ENCODE measurements at places on chromosomes 6 and 20.

- no peak for DNase-seq
Measured at GRCh38 chr20:12355185-12355584, 437.5 kb downstream of the BTBD3 start.

GRCh38 chr20:46438156-46438750 is 31.8 kb upstream of the ELMO2 start:
- DNase-seq, result peak; percentile 35

GRCh38 chr6:5042436-5042835 is 38.6 kb upstream of the RPP40 start:
- no peak for DNase-seq

DNA sequence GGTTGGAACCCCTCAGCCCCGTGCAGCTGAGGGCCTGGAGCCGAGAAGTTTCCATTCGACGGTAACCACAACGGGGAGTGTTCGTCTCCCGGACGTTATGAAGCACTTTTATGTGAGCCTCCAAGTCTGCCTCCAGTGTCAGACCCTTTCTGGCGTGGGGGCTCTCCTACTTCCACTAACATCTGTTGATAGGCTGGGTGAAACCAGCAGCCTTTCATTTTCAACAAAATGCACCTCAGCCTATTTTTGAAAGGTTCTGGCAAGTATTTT is 257.4 kb downstream of the THBS2 start:
- no peak for DNase-seq

DNA sequence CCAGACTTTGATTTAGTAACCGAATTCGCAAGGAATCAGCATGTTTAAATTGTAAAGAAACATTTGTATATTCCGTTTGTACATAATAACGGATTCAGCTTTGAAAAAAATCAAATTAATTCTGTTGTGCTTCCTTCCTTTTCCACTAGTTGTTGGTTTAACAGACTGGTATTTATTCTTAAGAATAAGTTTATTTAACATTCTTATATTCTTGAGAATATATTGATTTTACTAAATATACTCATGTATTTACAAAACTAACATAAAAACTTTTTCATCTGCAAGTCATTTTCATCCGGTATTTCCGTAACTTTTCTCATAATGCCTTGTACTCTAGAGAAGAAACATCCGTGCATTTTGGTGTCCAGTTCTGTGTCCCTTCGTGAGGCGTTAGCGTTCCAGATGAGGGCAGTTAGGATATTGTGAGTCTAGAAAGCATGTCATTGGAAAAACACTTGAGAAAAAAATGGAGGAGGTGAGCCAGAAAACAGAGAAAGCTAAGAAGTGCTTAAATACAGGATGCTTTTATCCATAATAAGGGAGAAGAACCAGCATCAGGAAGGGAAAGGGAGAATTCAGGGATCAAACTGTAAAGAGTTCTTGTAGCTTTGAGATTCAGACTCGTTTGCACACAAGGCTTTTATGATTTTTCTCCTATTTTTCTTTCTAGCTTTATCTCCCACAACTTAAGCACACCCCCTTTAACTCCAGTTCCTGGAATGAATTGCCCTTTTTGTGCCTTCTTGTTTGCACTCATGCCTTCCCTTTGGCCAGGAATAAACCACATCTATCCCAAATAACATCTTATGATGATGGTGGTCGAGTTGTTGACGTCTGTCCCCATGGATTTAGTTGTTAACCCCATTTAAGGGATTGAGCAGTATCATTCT is 1.8 kb downstream of the WRNIP1 start:
- DNase-seq, result no peak

GRCh38 chr20:50957798-50958614 is at the start of gene DPM1:
Gene DPM1, minus strand, starts transcription at chr20:50958532. Its CDS starts 9 bp downstream, at chr20:50958523.
- DNase-seq, result peak; percentile 84

GRCh38 chr6:143842461-143842901 is 657 bp upstream of the LTV1 start:
- DNase-seq, result no peak

DNA sequence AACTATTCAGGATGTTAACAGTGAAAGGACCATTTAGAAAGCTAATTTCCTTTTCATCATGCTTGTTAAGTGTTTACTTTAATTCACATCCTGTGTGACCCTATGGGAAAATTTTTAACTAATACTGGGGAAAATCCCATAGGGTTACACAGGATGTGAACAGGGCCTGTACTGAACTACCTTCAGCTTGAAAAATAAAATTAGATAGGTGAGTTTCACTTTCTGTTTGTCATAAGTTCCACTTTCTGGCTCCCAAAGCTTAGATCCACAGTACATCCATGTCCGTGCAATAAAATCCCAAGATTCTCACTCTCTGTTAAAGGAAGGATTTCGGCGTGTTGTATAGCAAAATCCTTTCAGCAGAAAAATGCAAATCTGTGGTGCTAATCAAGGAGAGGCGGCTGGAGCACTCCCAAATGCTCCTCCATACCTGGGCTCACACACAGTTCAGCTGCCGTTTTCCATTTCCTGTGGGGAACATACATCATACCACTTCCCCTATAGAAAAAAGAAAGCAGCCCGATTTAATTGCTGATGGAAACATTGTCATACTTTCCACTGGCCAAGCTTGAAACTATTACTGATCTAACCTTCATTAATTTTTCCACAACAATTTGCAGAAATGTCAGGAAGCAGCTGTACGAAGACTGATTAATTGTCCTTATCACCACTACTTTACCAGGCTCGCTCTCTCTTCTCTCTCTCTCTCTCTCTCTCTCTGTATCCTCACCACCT is 125.2 kb downstream of the HIVEP2 start:
- DNase-seq, result peak; percentile 28

- no peak for DNase-seq
Measured at GRCh38 chr6:156396068-156396771, 381.0 kb upstream of the ARID1B start.

- no peak for DNase-seq
Measured at GRCh38 chr6:129236001-129236517, 353.1 kb downstream of the LAMA2 start.

GRCh38 chr6:56378507-56378906 is 131.1 kb upstream of the COL21A1 start:
- DNase-seq, result no peak

GRCh38 chr20:22523499-22524392 is 60.6 kb downstream of the FOXA2 start:
- DNase-seq, result no peak

- DNase-seq, result no peak
Measured at GRCh38 chr6:168210239-168211105, 109.1 kb downstream of the DACT2 start.

GRCh38 chr6:151553416-151554165 is 59.8 kb downstream of the CCDC170 start:
- no peak for DNase-seq

DNA sequence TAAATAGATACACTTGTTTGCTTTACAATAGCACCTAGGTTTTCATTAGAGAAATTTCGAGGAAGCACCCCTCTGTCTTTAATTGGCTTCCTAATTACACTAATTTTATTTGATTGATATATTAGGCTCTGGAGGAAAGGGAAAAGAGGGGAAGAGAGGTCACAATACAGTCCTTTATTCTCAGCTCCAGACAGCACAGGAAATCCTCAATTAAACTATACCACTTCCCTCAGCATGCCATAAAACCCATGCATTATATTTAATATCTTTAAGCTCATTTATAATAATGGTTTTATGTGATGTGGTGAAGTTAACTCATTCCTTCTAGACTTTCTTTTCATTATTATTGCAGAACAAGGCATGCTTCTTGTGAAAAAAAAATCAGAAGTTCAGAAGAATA is 17.7 kb upstream of the PDE7B start:
- DNase-seq, result no peak

- no peak for DNase-seq
Measured at GRCh38 chr6:7269816-7270215, 43.2 kb downstream of the SSR1 start.

DNA sequence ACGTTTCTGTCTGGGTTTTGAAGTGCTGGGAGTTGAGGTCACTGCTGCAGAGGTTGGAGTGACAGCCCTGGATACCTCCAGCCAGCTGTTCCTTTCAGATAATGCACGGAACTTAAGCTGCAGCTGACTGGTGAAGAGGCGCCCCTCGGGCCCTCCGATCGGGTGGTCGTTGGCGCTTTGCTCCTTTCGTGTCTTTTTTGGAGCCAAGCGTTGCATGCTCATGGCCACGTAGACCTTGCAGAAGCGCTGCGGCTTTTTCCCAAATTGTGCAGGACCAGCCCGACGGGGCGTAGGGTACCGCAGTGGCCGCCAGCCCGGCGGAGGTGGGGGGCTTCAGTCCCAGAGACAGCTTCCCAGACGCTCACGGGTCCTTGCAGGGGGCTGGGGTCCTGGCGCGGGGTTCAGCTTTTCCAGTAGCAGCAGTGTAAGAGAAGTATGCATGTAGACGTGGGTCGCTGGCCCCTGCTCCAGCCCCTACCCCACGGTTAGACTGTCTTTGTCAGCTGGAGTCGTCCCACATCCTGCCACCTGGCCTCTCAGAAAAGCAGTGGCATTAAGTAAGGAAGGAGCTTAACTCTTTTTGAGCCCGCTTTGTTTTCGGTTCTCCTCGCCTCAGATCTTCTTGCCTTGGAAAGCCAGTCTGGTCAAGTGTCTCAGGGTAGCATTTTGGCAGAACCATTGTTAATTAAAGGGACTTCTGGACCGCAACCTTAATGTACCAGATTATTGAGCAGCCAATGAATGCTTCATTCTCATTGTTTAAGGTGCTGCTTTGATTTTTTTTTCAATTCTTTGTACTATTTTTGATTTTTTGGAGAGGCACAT is 838 bp downstream of the TNFAIP3 start:
- no peak for DNase-seq

- DNase-seq, result peak; percentile 56
Measured at GRCh38 chr20:35269055-35269781, 8.7 kb downstream of the MMP24OS start.

GRCh38 chr6:27668442-27669294 is 195.8 kb upstream of the ZNF184 start:
- DNase-seq, result peak; percentile 76

GRCh38 chr6:15073344-15073789 is 172.5 kb upstream of the JARID2 start:
- peak; percentile 54 for DNase-seq

DNA sequence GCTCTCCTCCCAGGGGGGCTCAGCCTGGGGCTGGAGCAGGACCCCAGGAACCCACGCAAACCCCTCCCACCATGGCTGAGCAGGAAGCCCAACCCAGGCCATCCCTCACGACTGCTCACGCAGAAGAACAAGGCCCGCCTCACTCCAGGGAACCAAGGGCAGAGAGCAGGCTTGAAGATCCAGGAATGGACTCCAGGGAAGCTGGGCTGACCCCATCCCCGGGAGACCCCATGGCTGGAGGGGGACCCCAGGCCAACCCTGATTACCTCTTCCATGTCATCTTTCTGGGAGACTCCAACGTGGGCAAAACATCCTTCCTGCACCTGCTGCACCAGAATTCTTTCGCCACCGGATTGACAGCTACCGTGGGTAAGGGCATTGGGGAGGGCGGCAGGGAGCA is 24.7 kb downstream of the RAB44 start:
- DNase-seq, result no peak
